ENCODE measurements at places on chromosomes 2 and 18.

DNA sequence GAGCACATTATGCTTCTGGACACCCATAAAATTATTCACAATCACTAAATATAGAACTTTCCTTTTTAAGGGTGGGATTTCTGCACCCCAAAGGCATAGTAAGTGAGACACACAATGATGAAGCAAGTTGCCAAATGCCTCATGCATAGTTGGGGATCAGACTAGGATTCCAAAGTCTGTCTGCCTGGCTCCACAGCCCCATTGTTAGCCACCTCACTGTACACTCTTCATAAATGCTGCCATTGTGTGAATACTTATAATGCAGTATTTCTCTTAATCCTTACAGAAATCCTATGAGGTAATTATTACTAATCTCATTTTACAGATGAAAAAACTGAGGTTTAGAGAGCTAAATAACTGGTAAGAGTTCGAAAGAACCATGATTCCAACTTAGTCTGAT is 738.6 kb downstream of the ERBB4 start:
- no peak for DNase-seq

GRCh38 chr2:58769111-58769863 is 528.2 kb upstream of the FANCL start:
- DNase-seq = no peak

DNA sequence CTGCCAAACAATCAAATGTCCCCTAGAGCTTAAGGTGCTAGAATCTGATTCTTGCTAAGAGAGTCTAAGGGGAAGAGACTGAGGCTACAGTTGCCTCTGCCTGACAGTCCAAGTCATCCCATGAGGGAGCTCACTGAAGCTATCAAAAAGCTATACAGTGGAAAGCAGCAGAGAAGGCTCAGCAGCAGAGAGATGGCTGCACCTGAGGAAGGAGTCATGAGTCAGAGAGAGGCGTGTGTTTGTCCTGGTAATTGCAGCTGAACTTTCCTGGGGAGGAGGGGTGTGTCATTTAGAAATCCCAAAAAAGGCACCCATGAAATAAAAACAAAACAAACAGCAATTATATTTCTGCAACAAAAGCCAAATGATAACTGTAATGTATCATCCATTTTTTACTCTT is 305.2 kb upstream of the UBE2E3 start:
- no peak for DNase-seq

DNA sequence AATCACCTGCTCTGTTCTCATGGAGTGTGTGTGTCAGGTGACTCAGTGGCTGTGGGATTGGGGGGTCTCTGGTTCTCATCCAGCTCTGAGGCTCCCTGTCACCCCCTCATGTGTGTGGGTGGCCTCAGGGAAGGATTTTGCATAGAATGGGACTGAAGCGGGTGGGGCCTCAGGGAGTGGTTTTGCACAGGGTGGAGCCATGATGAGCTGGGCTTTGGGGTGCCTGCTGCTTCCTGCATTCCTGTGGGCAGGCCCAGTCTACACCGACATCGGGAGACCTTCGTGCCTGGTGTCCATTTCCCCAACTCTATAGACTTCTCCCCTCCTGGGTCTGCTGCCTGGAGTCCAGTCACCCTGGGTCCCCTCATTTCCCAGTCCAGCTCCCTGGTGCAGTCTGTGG is 59.7 kb downstream of the VAPA start:
- no peak for DNase-seq

DNA sequence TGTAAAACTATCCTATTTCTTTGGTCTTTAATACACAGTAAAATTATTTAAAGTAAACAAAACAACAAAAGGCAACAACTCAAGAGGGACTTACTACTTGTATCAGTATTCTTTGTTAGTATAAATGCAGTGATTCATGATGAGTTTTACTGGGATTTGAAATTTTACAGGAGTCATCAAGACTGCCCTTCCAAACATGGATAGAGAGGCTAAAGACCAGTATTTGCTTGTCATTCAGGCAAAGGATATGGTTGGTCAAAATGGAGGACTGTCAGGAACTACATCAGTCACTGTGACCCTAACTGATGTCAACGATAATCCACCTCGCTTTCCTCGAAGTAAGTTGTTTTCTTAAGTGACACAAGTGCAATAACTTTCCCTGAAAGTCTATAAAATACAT is 71.1 kb downstream of the CDH7 start:
- no peak for DNase-seq

DNA sequence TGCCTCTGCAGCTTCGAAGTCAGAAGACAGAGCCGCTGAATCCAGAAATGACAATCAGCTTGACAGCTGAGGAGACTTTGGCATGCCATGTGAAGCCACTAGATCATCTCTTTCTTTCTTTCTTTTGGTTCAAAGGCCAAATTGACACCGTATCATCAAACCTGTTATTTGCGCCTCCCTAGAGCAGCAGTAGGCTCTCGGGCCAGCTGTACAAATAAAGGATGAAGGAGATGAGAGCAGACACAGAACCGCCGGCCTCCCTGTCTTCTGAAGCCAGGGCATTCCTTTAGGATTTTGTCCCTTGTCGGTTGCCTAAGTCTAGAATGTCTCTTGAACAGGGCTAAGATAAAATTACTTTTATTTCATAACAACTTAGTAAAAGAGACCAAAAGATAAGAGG is 36.8 kb downstream of the COL4A4 start:
- no peak for DNase-seq

- DNase-seq = peak; percentile 45
These were observed 51.9 kb downstream of the PLA2R1 start for GRCh38 chr2:160010361-160011145.

DNA sequence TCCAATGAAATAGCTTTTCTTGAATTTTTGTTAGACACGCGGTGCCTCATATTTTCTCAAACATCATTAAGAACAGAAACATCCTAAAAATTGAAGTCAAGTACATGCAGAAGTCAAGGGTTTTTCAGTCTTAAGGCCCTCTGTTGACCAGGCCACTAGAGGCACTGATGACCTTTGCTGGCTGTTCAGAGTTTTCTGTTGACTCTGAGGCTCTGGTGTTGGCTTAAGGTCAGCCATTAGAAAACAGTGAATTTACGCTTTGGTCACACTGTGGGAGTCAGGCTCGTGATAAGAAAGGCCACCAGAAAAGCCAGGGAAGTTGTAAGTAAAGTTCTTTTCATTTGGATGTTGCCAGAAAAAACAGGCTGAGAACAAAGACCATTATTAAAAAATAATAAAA is 5.8 kb upstream of the UPP2 start:
- DNase-seq = no peak

DNA sequence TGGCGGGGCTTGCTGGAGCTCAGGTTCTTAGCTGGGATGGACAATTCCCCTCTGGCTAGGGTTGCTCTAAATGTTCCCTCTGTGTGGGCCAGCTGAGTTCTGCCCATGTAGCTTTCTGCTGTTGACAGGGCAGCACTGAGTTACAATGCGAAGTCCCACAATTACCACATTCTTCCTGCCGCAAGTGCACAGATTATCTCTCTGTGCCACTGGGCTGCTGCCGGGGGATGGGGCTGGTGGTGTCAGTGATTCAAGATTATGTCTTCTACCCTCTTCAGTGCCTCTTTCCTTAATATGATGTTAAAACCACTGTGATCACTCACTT is 708.1 kb downstream of the SLC4A3 start:
- no peak for DNase-seq

- no peak for DNase-seq
These were observed 28.1 kb upstream of the TANC1 start for GRCh38 chr2:158940356-158940755.

Data from AG08395 (cell line).